ENCODE measurements at places on chromosomes 4 and X.

GRCh38 chrX:132834109-132834508 is 124.3 kb downstream of the HS6ST2 start:
- DNase-seq: no peak

GRCh38 chr4:89156174-89156914 is 45.0 kb downstream of the TIGD2 start:
- no peak for DNase-seq

GRCh38 chr4:76435528-76436319 is 695 bp downstream of the SHROOM3 start:
- no peak for DNase-seq

- DNase-seq: no peak
These were observed 103.8 kb upstream of the HPF1 start for GRCh38 chr4:169861593-169861992.

DNA sequence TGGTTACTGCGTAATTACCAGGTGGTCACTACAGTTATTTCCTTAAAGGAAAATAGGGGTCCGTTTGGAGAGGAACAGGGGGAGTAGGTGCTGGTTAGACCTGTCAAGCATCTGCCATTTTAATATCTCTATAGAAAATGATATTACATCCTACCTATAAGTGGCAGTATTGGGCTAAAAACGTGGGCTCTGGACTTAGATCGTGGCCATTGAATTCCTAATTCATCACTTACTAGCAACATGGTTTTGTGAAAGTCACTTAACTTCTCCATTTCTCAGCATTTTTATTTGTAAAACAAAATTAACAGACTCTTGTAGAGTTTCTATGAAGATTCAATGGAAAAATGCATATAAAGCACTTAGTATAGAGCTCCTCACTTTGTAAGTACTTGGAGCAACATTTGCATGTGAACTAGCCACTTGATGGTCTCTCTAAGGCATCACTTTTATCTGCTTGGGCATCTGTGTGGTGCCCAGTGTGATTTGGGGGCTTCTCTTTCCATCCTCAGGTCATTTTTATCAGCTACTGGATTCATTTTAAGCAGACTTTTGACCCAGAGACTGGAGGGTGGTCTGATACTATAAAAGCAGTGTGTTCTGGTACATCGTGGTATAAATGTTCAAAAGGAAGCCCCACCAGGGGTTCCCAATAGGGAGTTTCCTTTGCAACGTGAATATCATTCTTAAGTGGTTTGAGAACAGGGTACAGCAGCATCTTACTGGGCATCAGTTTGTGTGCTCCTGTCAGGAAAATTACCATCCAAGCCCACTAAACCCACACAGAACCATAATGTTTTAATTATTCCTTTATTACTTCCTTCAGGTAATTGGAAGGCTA is 42.7 kb upstream of the RASSF6 start:
- DNase-seq: peak; percentile 19

- no peak for DNase-seq
These were observed 246.0 kb downstream of the FBXW7 start for GRCh38 chr4:152289941-152290340.

DNA sequence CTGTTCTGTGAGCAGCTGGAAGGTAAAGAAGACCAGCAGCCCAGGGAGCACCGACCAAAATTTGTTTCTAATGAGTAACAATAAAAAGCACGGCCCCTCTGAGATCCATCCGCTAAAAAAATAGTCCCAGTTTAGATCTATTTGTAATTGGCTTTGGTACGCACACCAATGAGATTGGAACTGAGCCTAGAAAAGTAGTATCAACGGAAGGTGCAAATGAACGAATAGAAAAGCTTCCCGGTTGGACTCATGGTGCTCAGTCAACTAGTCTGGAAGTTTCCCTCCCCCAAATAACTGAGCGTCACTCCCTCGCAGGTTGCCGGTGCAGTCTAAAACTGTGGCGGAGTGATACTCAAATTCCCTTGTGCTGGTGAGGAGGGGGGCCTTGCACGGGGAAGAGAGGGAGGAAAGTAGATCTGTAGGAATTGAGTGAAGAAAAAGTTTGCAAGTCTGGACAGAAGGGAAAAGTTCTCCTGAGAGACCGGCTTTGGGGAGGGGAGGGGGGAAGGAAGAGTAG is at the start of gene COL4A5:
TSS of gene COL4A5 (plus strand) at position 413 of the 517 bp plus-strand sequence. CDS start 288 bp downstream, outside the sequence.
- no peak for DNase-seq

DNA sequence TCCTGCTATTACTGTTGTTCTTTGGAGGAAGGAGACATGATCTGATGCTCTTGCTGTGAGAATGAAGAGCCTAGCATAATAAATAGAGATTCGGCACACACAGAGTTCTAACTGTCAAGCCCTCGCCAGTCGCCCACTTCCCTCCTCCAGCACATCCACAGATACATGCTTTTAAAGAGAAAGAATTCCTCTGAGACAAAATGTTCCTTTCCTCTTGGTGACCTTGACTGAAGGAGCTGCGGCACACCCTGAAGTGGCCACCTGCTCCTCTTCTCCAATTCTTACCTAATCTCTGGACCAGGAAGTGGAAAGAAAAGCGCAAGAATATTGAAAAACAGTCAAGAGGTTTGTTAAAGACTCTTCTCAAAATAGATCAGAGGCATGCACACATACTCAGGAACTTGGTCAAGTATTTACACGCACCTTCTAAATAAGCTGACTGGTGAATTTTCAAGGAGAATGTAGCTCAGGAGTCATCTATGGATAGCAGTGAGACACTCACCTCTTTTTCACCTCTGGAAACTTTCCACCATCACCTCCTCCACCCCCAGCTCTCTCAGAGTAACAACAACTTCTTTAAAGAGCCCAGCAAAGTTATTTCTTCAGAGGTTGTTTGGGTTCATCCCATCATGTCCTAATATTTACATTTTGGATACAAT is 95.4 kb downstream of the PARM1 start:
- DNase-seq: no peak

DNA sequence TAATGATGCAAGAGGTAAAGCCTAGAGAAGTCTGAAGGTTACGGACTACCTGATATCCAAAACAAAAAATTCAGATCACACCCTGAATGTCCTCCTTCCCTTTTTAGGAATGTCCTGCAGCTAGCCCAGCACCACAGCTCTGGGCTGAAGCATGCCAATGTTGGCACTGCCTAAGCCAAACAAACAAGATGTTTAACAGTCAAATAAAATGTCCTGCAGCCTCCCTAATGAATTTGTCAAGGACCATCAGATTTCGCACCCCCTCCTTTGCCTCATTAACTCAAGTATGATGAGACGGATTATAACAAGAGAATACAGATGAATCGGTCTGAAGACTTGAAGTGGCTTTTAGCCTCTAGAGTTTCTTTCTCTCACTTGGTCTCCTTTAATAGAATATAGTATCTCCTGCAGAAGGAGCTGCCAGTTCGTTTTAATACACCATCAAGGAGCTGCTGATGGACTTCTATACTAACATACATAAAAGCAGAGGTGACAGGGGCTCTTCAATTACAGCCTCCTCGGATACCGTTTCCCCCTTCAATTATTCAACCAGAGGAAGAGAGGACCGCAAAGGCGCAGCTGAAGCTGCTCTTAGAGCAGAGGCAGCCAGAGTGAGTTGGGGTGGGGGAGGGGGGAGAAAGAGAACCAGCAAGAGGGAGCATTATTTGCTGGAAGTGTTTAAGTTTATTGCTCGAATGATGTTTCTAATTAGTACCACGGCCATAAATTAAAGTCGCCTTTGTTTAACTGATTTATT is 3.0 kb upstream of the MAB21L2 start:
- DNase-seq: no peak

- no peak for DNase-seq
These were observed 31.4 kb upstream of the FHL1 start for GRCh38 chrX:136115904-136116297.

GRCh38 chr4:84615355-84615754 is 32.4 kb downstream of the CDS1 start:
- no peak for DNase-seq

GRCh38 chr4:87916626-87917025 is 58.9 kb upstream of the SPP1 start:
- DNase-seq: no peak

- no peak for DNase-seq
These were observed 168.5 kb upstream of the GPC4 start for GRCh38 chrX:133583825-133584224.

GRCh38 chr4:120750152-120750525 is 172.4 kb downstream of the PRDM5 start:
- no peak for DNase-seq

DNA sequence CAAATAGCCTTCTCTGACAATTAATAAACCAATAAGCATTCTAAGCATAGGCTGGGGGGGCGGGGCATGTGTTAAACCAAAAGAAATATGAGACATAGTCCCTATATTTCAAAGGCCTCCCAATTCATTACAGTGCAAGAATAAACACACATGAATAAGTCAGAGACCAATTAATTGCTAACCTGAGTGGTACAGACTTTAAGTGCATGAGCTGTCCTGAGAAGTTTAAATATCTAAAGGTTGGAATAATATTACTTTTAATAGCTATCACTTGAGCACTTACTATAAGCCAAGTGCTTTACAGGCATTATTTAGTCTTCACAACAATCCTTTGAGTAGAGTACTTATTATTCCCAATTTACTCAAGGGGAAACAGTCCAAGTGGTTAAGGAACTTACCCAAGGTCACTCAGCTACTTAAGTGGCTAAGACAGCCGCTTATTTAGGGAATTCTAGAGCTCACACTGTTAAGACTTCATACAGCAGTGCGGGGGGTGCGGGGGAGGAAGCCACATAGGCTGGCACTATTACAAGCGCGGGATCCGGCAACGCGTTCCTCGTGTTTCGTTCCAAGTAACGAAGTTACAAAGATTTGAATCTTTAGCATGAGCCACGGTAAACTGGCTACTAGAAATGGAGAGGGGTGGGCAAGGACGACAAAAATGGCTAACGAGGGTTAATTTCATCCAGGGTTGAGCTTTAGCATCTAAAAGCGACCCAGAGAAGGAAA is 1.4 kb downstream of the THOC2 start:
- DNase-seq: peak; percentile 9
